Activated CD8-positive, alpha-beta T cell treated with anti-CD3 and anti-CD28 coated beads, Interleukin-2, amount 10 ng/mL, durations not matched to agents 7 days and 5 days (primary cell): ENCODE measurements at places on chromosomes 1 and 21. TPM values are rescaled to one million over a fixed set of nuclear protein-coding genes. Genes with fewer than 3 reads are reported as not detected.

- no peak for DNase-seq
- peaks cover 56% of the 10 kb centered on the region for H3K4me1 ChIP-seq
- H3K27me3 ChIP-seq: no peaks in the 10 kb centered on the region
- no peaks in the 10 kb centered on the region for H3K36me3 ChIP-seq
- no peak overlapping the region for H3K27ac ChIP-seq
Observed at GRCh38 chr1:206721454-206721853, 36.7 kb downstream of the MAPKAPK2 start.

DNA sequence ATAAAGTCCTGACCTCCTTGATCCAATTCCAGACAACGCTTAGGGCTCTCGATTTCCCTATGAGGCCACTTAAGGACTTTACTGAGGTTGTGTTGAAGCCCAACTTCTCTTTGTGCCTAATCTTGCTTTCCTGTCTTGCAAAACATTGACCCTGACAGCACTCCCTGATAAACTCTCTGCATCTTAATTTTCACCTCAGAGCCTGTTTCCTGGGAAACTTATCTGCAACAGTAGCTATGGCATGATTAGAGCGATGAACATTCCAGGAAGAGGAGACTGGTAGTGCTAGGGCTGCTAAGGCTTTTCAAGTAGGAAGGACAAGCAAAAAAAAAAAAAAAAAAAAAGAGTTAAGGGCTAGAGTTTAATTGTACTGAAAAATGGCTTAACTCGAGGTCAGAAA lies 118.9 kb downstream of the RGS21 start:
- no peak overlapping the region for H3K4me3 ChIP-seq
- DNase-seq: no peak
- H3K36me3 ChIP-seq: no peaks in the 10 kb centered on the region
- H3K4me1 ChIP-seq: no peaks in the 10 kb centered on the region
- H3K27ac ChIP-seq: no peak overlapping the region
- peaks cover 4% of the 10 kb centered on the region for H3K27me3 ChIP-seq

- peaks cover 7% of the 10 kb centered on the region for H3K27me3 ChIP-seq
- DNase-seq: no peak
- no peak overlapping the region for H3K27ac ChIP-seq
- H3K4me1 ChIP-seq: no peaks in the 10 kb centered on the region
Observed at GRCh38 chr1:227422581-227422980, 104.3 kb upstream of the CDC42BPA start.

- peaks cover under 1% of the 10 kb centered on the region for H3K36me3 ChIP-seq
- H3K4me3 ChIP-seq: no peak overlapping the region
- H3K4me1 ChIP-seq: peaks cover 26% of the 10 kb centered on the region
- peak overlapping the region; percentile 9 for H3K27ac ChIP-seq
Observed at GRCh38 chr1:91752324-91752723, 133.6 kb downstream of the TGFBR3 start.

DNA sequence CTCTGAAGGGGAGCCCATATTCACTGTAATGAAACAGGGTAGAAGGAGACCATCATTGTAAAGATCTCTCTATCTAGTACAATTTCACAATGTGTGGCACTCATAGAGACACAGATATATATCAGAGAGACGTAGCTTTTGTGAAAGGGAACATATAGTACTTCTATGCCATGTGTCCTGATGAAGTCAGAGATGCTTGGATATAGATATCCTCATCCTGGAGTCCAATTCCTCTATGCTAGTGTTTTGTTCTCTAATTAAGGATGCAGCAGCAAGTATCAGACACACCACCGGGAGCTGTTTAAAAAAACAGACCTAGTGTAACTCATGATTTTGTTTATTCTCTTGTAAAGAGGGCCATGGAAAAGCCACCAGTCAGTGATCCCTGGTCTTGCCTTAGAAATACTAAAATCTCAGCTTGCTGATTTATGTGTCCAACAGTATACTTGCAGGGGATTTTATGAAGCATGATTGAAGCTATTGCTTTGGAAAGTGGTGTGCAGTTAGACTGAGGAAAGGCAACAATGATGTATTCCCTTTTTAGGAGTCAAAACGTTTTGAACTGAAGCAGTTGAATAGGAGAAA lies 2.5 kb downstream of the NCAM2 start:
- H3K4me3 ChIP-seq: no peak overlapping the region
- DNase-seq: no peak

DNA sequence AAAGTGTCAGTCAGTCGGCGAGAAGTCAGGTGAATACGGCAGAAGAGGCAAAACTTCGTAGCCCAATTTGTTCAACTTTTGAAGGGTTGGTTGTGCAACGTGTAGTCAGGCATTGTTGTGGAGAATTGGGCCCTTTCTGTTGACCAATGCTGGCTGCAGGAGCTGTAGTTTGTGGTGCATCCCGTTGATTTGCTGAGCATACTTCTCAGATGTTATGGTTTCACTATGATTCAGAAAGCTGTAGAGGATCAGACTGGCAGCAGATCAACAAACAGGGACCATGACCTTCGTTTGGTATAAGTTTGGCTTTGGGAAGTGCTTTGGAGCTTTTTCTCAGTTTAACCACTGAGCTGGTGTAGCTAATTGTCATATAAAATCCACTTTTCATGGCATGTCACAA lies 190.2 kb upstream of the ADAMTS5 start:
- no peak for DNase-seq
- no peaks in the 10 kb centered on the region for H3K27me3 ChIP-seq
- H3K4me1 ChIP-seq: no peaks in the 10 kb centered on the region
- no peak overlapping the region for H3K27ac ChIP-seq

- peaks cover 73% of the 10 kb centered on the region for H3K27me3 ChIP-seq
- H3K4me3 ChIP-seq: peak overlapping the region; percentile 38
- H3K27ac ChIP-seq: no peak overlapping the region
Observed at GRCh38 chr1:110068646-110069403, 1.6 kb downstream of the ALX3 start.

DNA sequence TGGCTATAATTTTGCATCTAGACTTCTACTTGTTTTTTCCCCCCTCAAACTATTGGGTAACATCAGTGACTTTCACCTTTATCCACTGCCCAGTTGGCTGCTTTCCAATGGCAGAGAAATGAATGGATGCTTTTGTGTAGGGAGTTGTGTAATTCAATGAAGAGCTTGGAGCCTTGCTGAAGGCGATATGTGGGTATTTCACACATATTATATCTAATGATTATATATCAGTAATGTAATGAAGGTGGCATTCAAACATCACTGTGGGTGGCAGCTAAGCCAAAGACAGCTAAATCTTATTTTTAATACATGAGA lies 81.2 kb downstream of the TGFB2 start:
- DNase-seq: no peak
- no peaks in the 10 kb centered on the region for H3K36me3 ChIP-seq
- H3K4me1 ChIP-seq: no peaks in the 10 kb centered on the region

DNA sequence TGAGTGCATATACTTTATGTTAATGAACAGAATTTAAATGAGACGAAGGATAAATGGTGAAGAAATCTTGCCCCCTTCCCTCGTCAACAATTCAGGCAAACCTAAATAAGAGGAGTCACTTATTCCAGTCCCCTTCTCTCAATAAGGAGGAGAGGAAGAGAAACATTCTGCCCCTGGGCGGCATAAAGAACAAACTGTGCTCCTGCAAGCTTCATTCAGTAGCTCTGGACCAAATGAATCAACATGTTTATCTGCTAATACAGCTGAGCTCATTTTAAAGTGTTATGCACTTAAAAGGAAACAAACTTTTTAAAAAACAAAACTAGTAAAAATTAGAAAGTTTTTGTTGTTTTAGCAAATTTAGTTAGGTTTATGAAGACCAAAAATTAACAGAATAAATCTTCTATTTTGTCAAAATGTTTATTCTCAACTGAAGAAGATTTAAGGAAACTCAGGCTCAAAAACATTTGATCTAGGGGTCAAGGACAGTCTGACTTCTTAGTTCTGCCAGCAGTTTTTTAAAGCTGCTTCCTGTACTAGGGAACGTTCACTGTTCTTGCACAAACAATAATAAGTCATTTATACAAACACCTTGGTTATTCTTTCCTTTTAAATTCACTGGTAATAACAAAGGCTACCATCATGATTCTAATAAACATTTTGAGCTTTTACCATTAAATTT lies 58.3 kb downstream of the AKT3 start:
- no peak overlapping the region for H3K4me3 ChIP-seq
- DNase-seq: no peak
- H3K36me3 ChIP-seq: peaks cover 3% of the 10 kb centered on the region
- H3K4me1 ChIP-seq: peaks cover 6% of the 10 kb centered on the region

DNA sequence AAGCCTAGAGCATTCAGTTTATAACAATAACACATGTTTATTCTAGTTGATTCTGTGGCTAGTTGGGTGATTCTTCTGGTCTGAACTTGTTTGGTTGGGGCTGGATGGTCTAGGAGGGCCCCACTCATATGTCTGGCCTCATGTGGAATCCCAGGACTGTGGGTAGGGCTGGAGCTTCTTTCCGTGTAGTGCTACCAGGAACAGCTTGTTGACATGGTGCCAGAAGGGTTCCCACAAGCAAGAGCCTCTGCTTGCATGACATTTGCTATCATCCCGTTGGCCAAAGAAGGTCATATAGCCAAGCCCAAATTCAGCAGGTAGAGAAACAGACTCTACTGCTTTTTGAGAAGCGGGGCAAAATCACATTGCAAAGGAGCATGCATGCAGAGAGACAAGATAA lies 67.6 kb upstream of the PPP2R5A start:
- H3K27ac ChIP-seq: no peak overlapping the region
- no peaks in the 10 kb centered on the region for H3K36me3 ChIP-seq
- peaks cover 19% of the 10 kb centered on the region for H3K4me1 ChIP-seq

GRCh38 chr1:29632806-29633615 lies 396.7 kb downstream of the PTPRU start:
- no peak for DNase-seq
- no peaks in the 10 kb centered on the region for H3K4me1 ChIP-seq
- no peaks in the 10 kb centered on the region for H3K27me3 ChIP-seq
- no peak overlapping the region for H3K4me3 ChIP-seq

DNA sequence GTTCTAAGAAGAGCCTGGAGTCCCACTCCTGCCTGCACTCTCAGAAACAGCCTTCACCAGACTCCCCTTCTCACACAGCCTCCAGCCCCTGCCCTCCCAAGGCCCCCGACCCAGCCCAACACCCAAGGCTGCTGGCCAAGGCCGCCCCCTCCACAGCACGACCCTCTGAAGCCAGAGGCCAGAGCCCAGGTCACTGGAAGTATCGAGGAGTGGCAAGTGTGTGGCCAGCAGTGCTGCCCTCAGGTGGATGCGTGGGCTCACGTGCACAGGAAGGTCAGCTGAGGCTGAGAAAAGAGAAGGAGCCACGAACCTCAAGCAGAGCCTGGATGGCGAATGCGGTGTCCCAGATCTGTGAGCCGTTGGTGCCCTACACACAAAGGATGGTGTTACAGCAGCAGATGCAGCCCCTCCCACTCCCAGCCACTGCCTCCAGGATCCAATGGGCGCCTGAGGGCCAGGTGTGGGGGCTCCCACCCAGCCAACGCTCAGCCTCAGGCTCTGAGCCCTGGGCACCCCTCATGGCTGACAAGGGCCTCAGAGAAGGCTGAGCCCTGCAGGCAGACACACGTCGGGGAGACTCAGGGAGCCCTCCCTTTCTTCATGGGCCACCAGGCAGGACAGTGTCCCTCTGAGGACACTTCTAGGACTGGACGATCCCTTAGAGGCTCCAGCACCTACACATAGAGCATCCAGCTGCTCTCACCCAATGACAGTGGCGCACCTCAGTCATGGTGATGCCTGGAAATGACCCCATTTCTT lies 18.0 kb downstream of the LSS start:
- H3K4me3 ChIP-seq: no peak overlapping the region
- no peaks in the 10 kb centered on the region for H3K27me3 ChIP-seq
- no peak for DNase-seq

DNA sequence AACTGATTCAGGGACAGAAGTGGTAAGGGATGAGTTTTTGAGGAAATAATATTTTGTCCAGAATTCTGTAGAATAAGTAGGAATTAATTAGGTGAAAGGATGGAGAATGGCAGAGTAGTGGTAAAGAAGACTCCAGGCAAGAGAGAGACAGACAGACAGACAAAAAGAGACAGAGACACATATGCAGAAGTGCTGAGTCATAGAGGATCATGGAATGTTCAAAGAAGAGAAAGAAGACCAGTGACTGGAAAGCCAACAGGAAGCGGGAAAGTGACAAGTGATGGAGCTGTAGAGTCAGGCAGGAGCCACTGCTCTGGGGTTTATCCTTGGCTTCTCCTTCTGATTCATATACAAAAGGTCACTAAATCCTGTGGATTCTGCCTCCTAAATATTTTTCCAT lies 85.9 kb downstream of the UROD start:
- no peak overlapping the region for H3K27ac ChIP-seq
- no peaks in the 10 kb centered on the region for H3K36me3 ChIP-seq
- H3K27me3 ChIP-seq: peaks cover 9% of the 10 kb centered on the region
- no peak for DNase-seq

DNA sequence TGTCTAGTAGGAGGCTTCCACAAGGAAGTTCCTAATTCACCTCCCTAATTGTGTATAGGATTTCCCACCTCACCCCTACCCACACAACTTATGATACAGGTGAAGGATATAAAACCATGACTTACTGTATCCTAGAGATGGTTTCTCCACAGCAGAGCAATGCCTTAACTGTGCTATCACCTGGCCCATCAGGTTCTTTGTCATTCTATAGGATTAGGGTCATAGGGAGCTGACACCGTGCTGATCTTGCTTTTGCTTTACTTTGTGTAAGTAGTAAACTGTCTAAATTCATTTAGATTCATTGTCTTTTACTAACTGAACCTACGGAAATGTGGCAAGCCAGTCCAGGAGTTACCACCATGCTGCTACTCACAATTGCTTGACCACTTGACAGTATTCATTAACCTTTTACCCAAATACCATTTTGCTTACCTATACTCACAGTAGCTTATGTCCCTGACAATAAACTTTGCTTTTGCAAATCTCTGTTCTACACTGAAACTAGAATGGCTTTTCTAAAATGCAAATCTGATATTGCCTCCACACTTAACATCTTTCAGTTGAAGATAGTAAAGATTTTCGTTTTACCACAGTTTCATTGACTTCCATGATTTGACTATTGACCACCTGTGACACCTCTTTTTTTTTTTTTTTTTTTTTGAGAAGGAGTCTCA lies 147.6 kb downstream of the IFI44 start:
- H3K36me3 ChIP-seq: no peaks in the 10 kb centered on the region
- H3K4me3 ChIP-seq: no peak overlapping the region
- H3K27me3 ChIP-seq: no peaks in the 10 kb centered on the region
- no peak overlapping the region for H3K27ac ChIP-seq
- H3K4me1 ChIP-seq: no peaks in the 10 kb centered on the region
- no peak for DNase-seq

- no peak overlapping the region for H3K4me3 ChIP-seq
- DNase-seq: no peak
- H3K36me3 ChIP-seq: no peaks in the 10 kb centered on the region
- no peaks in the 10 kb centered on the region for H3K27me3 ChIP-seq
- no peak overlapping the region for H3K27ac ChIP-seq
- H3K4me1 ChIP-seq: no peaks in the 10 kb centered on the region
Observed at GRCh38 chr1:69284508-69284907, 283.2 kb upstream of the LRRC7 start.

Gene BSND
- 0.05 TPM for total RNA-seq

Gene SH2D1B
- total RNA-seq: not detected

Gene PIK3R3
- total RNA-seq: 5.4 TPM

Gene LAMB3
- total RNA-seq: 0.84 TPM

Gene SLC6A17
- total RNA-seq: not detected

Gene TIE1
- 0.53 TPM for total RNA-seq

Gene CDCA8
- total RNA-seq: 102 TPM
